Amniotic stem cell (primary cell): ENCODE measurements at places on chromosomes 12 and 14.

- no peak for DNase-seq
Observed at GRCh38 chr12:105814283-105814682, 324.5 kb downstream of the NUAK1 start.

GRCh38 chr12:65858831-65859230 lies 34.5 kb downstream of the HMGA2 start:
- DNase-seq = no peak

DNA sequence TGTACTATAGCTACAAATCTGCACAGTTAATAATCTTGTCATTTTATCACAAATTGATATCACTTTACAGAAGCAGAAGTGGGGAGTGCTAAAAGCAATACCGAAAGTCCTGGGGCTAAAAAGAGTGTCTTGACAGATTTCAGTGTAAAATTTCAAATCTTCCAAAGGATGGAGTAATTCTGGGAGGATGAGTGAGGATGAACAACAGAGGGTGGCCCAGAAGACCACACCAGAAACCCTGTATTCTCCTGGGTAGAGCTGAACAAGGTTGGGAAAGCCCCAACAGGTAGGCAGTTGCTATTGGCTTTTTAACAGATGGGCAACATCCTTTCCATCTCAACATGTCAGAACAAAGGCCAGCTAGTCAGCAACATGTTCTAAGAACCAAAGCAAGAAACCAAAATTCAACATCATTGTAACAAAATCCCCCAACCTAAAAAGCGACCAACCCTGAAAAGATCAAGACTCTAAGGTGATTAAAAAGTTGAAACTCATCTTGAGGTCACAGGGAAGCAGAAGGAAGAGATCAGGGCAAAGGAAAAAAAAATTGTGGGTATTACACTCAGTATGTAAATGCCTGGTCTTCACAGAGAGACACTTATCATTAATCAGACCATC lies 38.8 kb downstream of the CBX5 start:
- DNase-seq = no peak

DNA sequence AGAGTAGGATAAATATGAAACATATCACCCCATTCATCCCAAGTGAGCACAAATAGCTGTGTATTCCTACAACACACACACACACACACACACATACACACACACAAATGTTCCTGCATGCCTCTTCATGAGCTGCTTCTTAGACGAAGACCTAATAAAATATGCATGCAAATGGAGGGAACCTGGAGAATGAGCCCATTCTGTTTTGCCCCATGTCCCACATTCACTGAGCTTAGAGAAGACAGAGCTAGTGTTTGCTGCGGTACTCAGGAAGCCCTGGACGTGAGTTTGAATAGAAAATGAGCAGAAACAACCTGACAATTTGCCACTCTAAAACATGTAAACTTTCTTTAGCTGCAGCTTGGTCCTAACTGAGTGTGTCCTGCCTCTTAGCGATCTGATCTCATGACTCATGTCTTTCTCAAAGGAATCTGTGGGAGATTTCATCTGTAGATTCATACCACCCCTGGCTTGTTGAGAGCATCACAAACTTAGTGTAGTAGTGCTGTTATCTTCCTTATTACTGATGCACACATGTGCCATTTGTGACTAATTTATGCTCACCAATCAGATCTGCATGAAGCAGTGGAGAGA lies 86.8 kb downstream of the ITPR2 start:
- no peak for DNase-seq

GRCh38 chr12:10891937-10892336 lies 7.9 kb upstream of the PRH1 start:
- no peak for DNase-seq

DNA sequence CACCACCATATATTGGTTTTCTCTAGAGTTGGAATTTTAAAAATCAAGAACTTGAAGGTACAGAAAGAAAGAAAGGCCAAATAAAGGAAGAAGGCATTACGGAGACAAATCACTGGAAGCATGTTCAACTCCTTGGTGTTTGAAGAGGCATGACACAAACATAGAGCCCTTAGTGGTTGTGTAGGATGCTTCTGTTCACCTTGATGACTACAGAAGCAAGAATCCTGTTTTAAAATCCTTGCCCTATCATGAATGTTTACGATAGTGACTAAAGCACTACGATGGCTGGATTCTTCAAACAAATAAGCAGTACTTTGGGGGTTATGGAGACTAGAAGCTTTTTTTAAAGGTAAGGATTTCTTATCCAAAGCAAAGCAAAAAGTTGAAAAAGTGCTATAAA lies 10.3 kb upstream of the ISM2 start:
- DNase-seq = no peak

- DNase-seq = no peak
Observed at GRCh38 chr12:124440841-124441381, 126.5 kb downstream of the NCOR2 start.
